ENCODE measurements at places on chromosomes 2 and 18. TPM values are rescaled to one million over a fixed set of nuclear protein-coding genes. Genes with fewer than 3 reads are reported as not detected.

DNA sequence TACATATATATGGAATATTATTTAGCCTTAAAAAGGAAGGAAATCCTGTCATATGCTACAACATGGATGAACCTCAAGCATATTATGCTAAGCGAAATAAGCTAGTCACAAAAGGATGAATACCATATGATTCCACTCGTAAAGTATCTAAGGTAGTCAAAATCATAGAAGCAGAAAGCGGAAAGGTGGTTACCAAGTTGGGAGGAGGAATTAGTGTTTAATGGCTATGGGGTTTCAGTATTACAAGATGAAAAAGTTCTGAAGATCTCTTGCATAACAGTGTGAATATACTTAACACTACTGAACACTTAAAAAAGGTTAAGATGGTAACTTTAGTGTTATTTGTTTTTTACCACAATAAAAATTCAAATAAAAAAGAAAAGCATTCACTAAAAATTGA is 99.0 kb downstream of the MGAT5 start:
- no peak for DNase-seq
- H3K36me3 ChIP-seq, result no peaks in the 10 kb centered on the region
- H3K27ac ChIP-seq, result no peak overlapping the region
- H3K4me1 ChIP-seq, result peaks cover 8% of the 10 kb centered on the region
- no peak overlapping the region for H3K4me3 ChIP-seq
- no peaks in the 10 kb centered on the region for H3K27me3 ChIP-seq

The FAM210A gene
- 14.6 TPM for total RNA-seq

DNA sequence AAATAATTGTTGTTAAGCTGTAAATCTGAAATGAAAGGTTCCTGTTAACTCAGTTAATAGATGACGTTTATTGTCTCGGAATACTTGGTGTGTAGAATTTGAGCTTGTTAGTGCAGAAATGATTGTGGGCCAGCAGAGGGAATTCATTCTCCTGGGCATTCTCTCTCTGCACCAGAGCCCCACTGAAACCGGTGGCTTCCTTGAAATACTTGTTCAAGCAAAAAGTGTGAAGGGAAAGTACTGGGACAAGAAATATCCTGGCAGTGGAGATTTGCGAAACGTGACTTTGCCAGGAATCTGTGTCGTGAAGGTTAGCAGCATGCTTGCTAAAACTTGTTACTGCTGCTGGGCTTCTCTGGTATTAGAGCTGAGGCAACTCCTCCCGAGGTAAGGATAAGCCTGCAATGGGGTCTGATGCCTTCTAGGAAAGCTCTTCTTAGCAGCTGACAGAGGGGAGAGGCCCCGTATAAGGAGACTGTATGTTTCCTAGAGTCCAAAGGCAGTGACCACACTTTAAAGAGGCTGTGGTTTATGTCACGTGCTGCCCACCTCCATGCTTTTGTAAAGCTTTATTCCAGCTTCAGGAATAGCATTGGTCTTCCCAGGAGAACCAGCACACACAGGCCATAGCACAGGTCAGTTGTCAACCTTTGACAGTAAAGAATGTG is 2.0 kb downstream of the ITGA6 start:
- peaks cover 40% of the 10 kb centered on the region for H3K4me1 ChIP-seq
- no peaks in the 10 kb centered on the region for H3K27me3 ChIP-seq
- DNase-seq, result no peak

DNA sequence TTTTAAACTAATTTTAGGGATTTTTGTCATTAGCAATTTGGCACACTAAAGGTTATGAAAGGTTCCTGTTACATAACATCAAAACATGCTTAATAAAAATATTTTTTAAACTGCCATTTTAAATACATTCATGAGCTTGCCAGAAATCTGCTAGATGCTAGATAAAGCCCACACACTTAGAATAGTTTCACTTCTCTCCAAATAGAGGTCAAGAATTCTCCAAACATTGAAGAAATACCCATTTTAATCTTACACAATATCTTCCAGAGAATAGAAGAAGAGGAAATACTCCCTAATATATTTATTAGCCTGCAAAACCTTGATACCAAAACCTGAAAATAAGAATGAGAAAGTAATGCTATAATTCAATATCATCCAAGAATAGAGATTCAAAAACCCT is 247.5 kb downstream of the PTH2R start:
- no peaks in the 10 kb centered on the region for H3K36me3 ChIP-seq
- no peak for DNase-seq
- no peaks in the 10 kb centered on the region for H3K27me3 ChIP-seq
- H3K27ac ChIP-seq, result no peak overlapping the region

The ZNF396 gene
- total RNA-seq, result 0.72 TPM

DNA sequence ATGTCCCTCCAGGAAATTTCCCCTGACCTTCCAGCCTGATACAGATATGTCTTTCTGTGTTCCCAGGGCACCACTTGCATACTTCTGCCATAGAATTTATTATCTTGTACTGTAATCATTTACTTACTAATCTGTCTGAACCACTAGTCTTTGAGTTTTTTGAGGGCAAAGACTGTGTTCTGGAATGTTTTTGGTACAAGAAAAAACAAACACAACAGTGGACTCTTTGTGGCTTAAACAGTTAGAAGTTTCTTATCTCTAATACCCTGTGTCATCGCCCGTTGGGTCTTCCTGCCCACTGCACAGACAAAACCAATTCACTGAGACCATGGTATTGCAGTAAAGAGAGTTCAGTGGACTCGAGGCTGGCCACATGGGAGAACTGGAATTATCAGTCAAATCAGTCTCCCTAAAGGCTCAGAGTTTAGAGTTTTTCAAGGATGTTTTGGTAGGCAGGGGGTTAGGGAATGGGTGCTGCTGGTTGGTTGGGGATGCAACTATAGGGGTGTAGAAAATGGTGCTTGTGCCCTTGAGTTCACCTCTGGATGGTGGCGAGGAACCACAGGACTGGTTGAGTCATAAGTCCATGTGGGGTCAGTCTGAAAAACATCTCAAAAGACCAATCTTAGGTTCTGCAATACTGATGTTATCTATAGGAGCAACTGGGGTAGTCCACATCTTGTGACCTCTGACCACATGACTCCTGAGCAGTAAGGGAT is 20.3 kb downstream of the RALB start:
- no peak for DNase-seq
- H3K4me1 ChIP-seq, result peaks cover 20% of the 10 kb centered on the region
- peaks cover 4% of the 10 kb centered on the region for H3K36me3 ChIP-seq

Data from endothelial cell of umbilical vein (primary cell).